ENCODE measurements at places on chromosomes 4 and X.

- DNase-seq, result no peak
Observed at GRCh38 chr4:153151535-153152455, 52.4 kb upstream of the TRIM2 start.

DNA sequence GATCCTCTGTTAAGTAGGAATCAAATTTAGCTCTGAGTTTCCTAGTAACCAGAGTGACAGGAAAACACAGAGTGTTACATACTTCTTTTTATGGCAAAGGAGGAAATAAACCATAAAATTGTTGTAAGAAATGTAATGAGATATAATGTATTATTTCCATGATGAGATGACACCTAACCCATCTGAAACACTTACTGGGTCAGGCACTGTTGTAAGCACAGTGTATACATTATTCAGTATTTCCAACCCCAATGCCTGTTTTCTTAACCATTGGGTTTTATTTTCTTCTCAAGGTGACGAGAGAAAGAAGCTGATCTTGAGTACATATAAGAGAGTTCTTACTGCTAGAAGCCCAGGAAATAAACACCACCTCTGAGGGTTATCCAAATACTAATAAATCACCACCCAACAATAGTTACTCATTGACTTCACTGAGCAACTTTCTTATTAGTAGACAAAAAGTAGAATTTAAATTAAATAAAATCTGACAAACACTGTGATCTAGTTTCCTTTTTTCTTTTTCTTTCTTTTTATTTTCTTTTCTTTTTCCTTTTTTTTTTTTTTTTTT, 4.2 kb upstream of the ENAM start:
- DNase-seq, result no peak

DNA sequence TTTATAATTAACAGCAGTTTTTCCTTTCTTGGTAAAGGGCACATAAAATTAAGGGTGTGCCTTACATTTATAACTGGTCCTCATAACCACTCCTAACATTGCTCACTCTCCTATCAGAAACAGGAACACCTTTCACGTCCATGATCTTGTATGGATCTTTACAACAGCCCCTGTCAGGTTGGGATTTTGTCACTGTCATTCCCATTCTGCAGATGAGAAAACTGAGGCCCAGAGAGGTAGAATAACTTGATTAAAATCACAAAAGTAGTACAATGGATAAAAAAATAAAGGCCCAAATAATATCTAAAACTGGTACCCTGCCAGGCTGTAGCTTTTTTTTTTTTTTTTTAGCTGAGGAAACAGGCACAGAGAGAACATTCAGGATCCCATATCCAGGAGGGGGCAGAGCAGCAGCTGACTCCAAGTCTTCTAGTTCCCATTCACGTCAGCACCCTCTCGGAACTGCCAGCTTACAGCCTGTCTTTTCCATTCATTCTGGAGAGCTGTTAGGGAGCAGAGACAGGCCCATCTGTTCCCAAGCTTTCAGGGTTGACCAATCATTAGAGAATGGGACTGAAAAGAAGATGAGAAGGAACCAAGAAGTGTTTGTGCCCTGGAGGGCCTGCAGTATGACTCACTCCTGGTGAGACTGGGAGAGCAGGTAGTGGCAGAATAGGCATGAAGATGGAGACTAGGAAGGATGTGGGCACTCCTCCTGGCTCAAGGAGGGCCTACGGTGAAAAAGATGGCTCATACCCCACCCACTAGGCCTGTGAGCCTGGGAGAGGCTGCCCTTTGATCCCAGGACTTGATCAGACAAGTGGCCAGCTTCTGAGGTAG, 7.3 kb downstream of the SUV39H1 start:
- DNase-seq, result no peak

- no peak for DNase-seq
Observed at GRCh38 chr4:105191621-105192210, 45.0 kb downstream of the TET2 start.

DNA sequence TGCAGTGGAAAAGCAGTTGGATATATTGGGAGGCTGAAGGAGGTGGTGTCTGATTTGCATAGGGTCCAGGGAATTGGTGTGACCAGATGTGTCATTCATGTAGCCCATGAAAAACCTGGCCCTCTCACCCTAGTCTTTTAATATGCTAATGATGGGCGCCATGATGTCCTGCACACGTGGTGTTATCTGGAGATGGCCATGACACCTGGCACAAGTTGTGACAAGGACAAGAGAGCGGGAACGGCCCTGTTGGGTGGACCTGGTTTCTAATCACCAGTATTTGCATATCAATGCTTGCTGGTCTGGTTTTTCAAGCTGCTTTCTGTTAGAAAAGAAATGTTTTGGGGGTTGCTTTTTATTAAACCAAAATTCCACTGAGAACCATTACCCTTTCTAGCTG, 87.4 kb downstream of the ZXDA start:
- no peak for DNase-seq

- DNase-seq, result no peak
Observed at GRCh38 chr4:19026281-19026680, 1004.7 kb upstream of the LCORL start.

GRCh38 chr4:15653864-15654592, 1.1 kb downstream of the FBXL5 start:
- DNase-seq, result no peak

DNA sequence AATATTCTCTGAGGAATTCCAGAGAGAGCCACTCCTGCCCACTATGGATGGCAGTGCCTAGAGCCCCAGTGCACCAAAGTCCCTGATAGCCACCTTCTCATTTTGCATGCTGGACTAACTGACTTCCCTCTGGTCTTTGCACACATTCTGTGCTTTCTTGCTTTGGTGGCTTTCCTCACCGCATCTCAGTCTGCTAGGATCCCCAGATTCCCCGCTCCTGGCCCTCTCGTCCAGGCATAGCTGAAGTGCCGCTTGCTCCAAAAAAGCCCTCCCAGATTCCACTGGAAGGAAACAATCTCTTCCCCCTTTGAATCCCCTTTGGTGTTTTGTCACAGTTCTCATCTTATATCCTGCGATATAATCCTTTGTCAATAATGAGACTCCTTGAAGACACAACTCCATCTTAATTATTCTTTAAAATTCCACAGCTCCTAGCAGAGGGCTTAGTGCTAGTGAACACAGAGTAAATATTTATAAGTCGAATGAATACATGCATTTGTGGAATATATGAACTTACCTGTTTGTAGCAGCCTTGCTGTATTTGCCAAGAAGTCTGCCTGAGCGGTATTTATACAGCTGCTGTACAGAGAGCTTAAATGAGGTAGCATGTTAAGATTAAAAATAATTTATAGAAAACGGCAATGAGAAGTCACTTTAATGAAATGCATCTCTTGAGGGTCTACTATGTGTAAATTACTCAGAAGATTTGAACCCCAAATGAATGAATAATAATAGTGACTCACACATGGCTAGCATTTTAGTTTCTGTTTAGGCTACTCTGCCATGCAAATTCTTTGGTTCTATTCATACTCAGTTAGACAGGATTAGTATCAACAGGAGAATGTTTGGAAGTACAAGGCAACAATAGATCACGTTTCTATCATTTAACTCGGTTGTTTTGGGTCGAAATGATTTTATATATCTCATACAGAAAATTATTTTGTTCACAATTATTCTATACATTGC, 421.9 kb upstream of the TENM3 start:
- no peak for DNase-seq

- no peak for DNase-seq
Observed at GRCh38 chr4:89069481-89069880, 12.5 kb upstream of the FAM13A start.

DNA sequence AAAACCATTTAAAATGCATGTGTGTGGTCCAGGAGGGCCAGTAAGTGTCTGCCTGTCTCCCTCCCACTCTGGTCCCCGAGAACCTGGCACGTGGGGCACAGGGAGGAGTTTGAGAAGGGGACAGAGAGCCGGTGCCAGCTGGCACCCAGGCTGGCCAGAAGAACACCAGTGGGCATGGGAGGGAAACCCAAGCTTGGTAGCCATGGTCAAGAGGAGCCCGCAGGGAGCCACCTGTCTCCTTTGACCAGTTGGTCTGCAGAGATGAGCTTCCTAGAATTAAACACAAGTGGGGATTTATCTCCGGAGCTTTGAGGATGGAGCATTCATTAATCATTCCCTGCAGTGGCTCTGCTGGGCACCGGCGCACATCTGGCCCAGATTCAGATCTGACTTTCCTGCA, 41.6 kb downstream of the HMX1 start:
- no peak for DNase-seq

DNA sequence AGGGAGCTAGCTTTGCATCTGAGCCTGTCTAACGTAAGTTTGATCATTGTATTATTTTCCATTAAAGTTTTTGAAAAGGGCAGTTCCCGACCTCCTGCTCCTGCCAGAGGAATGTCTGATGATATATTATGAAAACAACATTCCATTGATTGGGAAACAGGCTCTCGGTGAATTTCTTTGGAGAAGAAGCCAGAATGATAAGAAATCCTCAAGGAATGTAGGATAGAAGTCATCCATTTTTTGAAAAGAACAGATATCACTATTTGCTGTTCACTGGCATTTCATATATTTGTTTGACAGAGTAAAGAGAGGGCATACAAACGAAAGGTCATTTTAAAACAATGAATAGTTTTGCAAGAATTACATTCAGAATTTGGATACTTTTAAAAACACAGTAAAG, 781.0 kb upstream of the HTR2C start:
- DNase-seq, result no peak

- no peak for DNase-seq
Observed at GRCh38 chr4:62058571-62058970, 858.4 kb downstream of the ADGRL3 start.

All from activated CD8-positive, alpha-beta memory T cell treated with anti-CD3 and anti-CD28 coated beads for 1 hour (primary cell).